ENCODE measurements at places on chromosomes 3 and 15. TPM values are rescaled to one million over a fixed set of nuclear protein-coding genes. Genes with fewer than 3 reads are reported as not detected.

The SCAMP5 gene
- total RNA-seq = 9.0 TPM

The CHST2 gene
- 6.7 TPM for total RNA-seq

DNA sequence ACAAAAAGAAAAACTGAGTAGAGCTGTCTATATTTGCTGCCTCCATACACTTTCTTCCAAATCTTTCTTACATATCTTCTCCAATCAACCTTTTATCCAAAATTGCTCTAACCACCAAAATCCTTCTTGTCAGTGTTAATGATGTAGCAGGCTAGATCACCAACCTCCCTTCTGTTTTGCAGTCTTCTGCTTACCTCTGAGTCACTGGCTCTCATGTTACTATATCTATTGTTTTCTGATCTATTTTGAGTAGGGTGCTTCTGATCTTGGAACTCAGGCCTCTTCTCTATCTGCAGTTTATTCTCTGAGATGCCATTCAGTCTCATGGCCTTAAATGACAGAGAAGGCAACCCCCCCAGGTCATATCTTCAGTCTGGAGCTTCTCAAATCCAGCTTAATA, 26.3 kb upstream of the AADAC start:
- no peak overlapping the region for H3K4me3 ChIP-seq
- H3K36me3 ChIP-seq = no peaks in the 10 kb centered on the region
- DNase-seq = peak; percentile 34
- H3K4me1 ChIP-seq = peaks cover 26% of the 10 kb centered on the region
- H3K27me3 ChIP-seq = no peaks in the 10 kb centered on the region

DNA sequence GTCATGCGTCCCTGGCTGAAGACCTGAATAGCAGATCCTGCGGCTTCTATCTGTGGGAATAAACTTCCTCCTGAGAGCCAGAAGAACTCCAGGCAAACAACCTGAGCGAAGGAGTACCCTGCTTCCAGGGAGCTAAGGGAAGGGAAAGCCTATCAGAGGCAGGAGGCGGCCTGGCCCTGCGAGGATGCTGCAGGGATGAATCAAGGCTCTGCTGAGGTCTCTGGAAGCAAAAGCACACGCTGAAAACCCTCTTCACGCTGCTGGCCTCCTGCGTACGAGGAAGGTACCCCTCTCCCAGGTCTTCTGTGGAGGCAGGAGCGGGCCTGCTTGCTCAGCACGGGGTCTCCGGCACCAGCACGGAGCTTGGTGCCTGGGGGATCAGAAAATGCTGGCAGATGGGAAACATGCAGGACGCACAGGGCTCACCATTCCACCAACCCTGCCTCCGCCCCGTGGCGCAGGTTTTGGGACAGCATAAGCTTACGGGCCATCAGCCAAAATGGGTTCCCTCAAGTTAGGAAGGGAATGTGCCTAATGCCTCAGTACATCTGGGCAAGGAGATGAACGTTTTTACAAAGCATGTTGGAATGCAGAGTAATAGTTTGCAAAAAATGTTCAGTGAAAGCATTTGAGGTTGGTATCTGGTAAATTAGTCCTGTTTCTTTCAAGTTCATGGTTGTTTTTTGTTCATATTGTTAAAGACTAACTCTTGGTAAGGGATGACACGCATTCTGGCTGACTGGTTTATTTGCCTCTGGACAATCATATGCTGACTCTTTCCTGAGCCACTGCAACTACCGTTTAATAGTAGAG, 72.3 kb downstream of the CHSY1 start:
- no peaks in the 10 kb centered on the region for H3K27me3 ChIP-seq
- no peak overlapping the region for H3K4me3 ChIP-seq
- DNase-seq = no peak
- no peaks in the 10 kb centered on the region for H3K4me1 ChIP-seq
- no peak overlapping the region for H3K27ac ChIP-seq

- H3K27ac ChIP-seq = no peak overlapping the region
These were observed 96.8 kb downstream of the DUT start for GRCh38 chr15:48427960-48428547.

GRCh38 chr15:78438619-78439285, 736 bp downstream of the IREB2 start:
- no peak for DNase-seq
- H3K4me3 ChIP-seq = peak overlapping the region; percentile 97
- peaks cover 13% of the 10 kb centered on the region for H3K4me1 ChIP-seq
- no peaks in the 10 kb centered on the region for H3K27me3 ChIP-seq

- H3K27ac ChIP-seq = no peak overlapping the region
- no peak overlapping the region for H3K4me3 ChIP-seq
- no peaks in the 10 kb centered on the region for H3K27me3 ChIP-seq
- no peak for DNase-seq
- H3K36me3 ChIP-seq = no peaks in the 10 kb centered on the region
These were observed 25.2 kb downstream of the ARPP21 start for GRCh38 chr3:35664460-35664919.

The AHSG gene
- total RNA-seq = not detected

DNA sequence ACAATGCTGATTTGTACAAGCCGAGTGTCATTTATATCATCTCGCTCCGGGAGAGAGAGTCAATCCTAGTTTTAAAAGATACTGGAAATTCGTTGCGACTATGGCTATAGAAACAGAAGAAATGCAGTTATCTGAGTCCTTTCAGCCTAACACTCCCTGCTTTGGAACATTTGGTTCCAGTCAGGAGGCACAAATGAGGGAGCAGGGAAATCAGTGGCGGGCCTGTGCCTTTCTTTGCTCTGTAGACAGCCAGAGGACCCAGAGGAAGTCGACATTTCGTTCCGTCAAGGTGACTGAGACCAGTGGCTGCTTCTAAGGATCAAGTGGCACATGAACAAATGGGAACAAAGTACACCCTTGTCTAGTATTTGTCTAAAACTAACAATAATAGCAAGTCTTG, 745 bp upstream of the RIOX2 start:
- H3K36me3 ChIP-seq = no peaks in the 10 kb centered on the region
- peak overlapping the region; percentile 75 for H3K4me3 ChIP-seq
- peaks cover 22% of the 10 kb centered on the region for H3K4me1 ChIP-seq

- H3K36me3 ChIP-seq = no peaks in the 10 kb centered on the region
- H3K27me3 ChIP-seq = no peaks in the 10 kb centered on the region
- peaks cover 3% of the 10 kb centered on the region for H3K4me1 ChIP-seq
- H3K4me3 ChIP-seq = no peak overlapping the region
These were observed 5.6 kb upstream of the SLC33A1 start for GRCh38 chr3:155859859-155860258.

The PP2D1 gene
- total RNA-seq = not detected

- H3K27ac ChIP-seq = peak overlapping the region; percentile 95
- H3K36me3 ChIP-seq = no peaks in the 10 kb centered on the region
- DNase-seq = peak; percentile 84
- H3K4me3 ChIP-seq = no peak overlapping the region
These were observed 22.4 kb upstream of the THUMPD3 start for GRCh38 chr3:9340472-9340902.

The SV2B gene
- total RNA-seq = not detected

The HCLS1 gene
- total RNA-seq = 3.7 TPM

GRCh38 chr15:26083896-26084295, 220.8 kb upstream of the ATP10A start:
- no peaks in the 10 kb centered on the region for H3K27me3 ChIP-seq
- H3K4me1 ChIP-seq = peaks cover 22% of the 10 kb centered on the region
- H3K36me3 ChIP-seq = no peaks in the 10 kb centered on the region
- no peak for DNase-seq
- no peak overlapping the region for H3K27ac ChIP-seq

DNA sequence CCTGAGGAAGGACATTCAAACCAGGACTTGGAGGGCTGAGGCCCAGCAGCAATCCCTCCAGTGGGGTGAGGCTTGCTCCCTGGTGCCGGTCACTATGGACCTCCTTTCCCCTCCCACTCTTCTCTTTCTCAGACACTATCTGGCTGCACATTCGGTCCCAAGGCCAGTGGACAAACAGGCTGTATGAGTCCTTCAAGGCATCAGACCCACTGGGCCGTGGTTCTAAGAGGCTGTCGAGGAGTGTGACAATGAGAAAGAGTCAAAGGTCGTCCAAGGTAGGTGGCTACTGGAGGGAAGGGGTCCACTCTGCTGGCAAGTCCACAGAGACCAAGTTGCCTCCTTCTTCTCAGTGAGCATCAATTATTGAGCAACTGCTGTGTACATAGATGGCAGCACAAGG, 28.0 kb downstream of the NOX5 start:
- H3K27me3 ChIP-seq = no peaks in the 10 kb centered on the region
- peaks cover 51% of the 10 kb centered on the region for H3K4me1 ChIP-seq
- H3K4me3 ChIP-seq = no peak overlapping the region
- no peaks in the 10 kb centered on the region for H3K36me3 ChIP-seq
- DNase-seq = no peak

DNA sequence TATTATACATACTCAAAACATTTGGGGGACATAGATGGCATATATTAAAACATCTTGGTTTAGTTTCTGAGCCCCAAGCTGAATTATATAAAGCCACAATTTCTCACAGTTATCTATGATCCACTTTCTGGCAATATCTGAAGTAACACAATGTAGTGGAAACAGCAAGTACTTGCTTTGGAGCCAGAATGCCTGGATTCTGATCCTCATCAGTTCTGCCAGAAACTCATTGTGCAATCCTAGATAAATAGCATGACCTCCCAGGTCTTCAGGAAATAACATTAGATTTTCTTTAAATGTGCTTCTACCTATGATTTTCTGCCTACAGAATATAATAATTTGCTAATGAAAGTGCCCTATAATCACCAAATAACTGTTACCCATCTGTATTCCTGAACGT, 544.9 kb downstream of the NAALADL2 start:
- no peaks in the 10 kb centered on the region for H3K27me3 ChIP-seq
- peaks cover 4% of the 10 kb centered on the region for H3K4me1 ChIP-seq
- no peaks in the 10 kb centered on the region for H3K36me3 ChIP-seq
- DNase-seq = no peak

- H3K27me3 ChIP-seq = no peaks in the 10 kb centered on the region
- H3K4me1 ChIP-seq = no peaks in the 10 kb centered on the region
- no peak overlapping the region for H3K4me3 ChIP-seq
- no peaks in the 10 kb centered on the region for H3K36me3 ChIP-seq
These were observed 151.4 kb upstream of the ARL6 start for GRCh38 chr3:97613139-97613538.

The MEX3B gene
- 0.58 TPM for total RNA-seq

The PTH1R gene
- total RNA-seq = not detected

Data from PC-3 (cell line).